NCI-H524 treated with DMSO at 0.1 percent for 48 hours (cell line): ENCODE measurements at places on chromosomes 6 and 20.

DNA sequence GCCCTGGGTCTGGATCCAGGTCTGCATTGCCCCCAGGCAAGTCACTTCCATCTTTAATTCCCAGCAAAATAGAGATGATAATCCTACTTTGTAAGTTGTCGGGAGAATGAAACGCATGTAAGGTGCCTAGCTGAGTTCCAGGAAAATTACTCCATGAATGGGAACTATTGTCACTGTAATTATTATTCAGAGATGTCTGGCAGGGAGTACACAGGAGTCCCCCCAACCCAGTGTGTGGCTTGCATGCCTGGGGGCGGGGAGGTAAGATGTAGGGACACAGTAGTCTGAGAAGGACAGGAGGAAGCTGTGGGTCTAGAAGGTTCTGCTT is 85.4 kb downstream of the CD40 start:
- DNase-seq = no peak

DNA sequence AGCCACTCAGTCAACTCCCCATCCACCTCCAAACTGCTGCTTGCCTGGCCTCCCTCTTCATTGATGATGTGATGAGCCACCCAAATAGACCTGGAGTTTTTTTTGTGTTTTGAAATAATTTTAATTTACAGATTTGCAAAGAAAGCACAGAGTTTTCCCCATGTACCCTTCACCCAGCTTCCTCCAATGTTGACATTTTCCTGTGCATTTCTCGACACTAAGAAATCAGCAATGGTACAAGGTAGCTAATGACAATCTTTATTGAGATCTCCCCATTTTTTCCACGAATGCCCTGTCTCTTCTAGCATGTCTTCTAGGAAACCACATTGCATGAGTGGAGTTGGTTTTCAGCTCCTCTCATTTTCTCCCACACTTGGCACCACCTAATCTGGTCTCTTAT is 30.1 kb downstream of the PPP1R14C start:
- DNase-seq = no peak

- DNase-seq = no peak
Observed at GRCh38 chr6:75489025-75489424, 4.6 kb downstream of the FILIP1 start.

DNA sequence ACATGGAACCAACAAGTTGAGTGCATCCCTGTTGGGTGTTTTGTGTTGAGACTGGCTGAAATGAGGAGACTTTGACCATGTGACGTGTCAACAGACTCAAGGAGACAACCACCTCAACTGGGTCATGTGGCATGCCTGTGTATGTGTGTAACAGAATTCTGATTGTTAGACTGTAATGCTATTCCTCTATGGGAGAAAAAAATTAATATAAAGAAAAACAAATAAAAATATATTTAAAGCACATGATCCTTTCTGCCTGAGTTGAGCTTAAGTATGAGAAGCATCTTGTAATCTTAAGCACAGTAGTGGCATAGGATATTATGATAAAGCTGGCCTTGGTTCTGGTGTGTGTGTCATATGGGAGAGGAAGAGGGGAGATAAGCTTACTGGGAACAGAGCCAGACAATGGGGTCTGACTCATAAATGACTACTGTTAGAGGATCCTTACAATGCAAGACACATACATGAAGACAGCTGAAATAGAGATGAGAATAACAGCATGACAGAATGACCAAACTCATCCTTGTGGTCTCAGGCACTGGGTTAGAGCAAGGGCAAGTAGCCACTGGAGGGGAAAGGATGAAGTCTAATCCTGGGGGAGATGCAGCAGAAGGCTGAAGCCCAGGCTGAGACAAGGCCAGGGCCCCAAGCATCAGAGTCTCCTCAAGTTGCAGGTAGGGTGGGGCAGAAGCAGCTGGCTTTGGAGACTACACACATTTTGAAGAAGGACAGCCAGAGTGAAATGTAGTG is 9.2 kb downstream of the TP53INP2 start:
- peak; percentile 56 for DNase-seq

DNA sequence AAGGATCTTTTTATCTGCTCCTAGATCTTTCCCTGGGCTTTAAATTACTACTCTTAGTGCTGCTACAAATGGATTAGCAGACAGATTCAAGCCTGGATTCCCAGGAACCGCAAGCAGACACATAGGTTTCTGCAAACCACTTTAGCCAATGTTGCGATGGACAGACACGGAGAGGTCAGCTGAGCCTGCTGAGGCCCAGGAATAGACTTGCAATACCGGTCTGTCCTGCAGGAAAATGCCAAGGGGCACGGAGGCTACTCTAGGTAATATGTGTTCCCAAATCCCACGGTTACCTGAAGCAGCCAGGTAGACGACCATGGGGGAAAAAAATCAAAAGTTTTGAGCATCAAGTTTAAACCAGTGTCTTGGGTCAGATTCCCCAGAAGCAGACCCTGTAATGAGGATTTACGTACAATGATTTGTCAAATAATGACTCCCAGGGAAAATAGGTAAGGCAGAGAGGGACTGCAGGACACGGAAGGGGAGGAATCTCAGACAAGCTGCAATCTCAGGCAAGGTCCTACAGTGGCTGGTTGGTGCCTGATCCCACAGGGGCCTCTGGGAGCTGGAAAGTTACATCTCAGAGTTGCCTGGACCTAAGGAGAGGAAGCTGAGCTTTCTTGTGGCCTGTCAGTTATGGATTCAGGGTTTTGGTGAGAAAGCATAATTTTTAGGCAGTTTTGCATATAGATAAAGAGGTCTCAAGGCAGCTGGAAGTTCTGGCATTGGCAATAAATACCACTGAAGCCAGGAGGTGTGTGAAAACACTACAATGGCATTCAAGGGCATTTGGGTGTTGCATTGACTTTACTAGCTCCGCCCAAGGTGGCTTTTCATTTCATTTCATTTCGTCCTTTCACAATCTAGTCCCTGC is 12.5 kb downstream of the OTOR start:
- DNase-seq = no peak

GRCh38 chr6:157223021-157223430 is 100.3 kb downstream of the TMEM242 start:
- DNase-seq = no peak

- no peak for DNase-seq
Observed at GRCh38 chr20:43961541-43962471, 47.2 kb downstream of the TOX2 start.

DNA sequence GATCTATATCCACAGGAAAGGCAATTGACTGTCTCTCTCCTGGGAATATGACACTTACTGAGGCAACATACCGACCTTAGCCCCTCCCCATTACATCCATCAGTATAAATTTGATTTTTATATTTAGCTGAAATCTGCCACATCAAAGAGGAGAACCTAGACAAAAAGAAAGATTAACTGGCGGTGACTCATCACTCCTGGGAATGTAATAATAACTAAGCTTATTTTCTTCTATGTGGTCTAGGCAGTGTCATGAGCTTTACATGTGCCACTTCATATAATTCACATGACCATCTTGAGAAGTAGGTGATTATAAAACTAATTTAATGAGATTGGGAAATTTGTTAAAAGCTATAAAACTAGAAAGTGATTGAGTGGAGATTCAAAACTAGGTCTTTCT is 520.0 kb upstream of the HS3ST5 start:
- DNase-seq = no peak

- no peak for DNase-seq
Observed at GRCh38 chr6:132214716-132215115, 186.6 kb downstream of the MOXD1 start.

DNA sequence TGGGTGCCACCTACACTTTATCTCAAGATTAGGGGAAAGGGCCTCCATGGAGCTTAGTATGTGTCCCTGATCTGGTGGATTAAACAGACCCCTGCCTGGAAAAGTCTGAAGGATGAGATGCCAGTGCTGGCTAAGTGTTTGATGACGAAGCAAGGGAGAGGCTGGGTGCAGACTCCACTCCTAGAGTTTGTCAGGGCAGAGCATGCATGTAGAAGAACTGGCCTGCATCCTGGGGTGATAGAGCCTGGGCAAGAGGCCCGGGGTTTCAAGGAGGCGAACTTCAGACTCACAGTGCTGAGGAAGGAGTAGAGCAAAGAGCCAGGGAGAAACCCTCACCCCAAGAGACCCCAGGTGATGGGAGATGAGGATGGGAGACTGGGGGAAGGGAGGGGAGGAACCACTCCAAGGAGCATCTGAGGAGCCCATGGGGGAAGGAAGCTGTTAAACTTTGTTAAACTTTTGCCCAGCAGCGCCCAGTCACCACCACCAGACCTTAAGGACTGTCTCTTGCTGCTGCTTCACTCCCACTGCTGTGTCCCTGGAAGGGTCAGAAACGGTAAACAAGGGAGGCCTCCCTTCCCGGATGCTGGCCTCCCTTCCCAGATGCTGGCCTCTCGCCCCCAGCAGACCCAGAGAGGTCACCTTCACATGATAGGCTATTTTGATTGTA is 61.6 kb downstream of the RPRD1B start:
- DNase-seq = no peak

DNA sequence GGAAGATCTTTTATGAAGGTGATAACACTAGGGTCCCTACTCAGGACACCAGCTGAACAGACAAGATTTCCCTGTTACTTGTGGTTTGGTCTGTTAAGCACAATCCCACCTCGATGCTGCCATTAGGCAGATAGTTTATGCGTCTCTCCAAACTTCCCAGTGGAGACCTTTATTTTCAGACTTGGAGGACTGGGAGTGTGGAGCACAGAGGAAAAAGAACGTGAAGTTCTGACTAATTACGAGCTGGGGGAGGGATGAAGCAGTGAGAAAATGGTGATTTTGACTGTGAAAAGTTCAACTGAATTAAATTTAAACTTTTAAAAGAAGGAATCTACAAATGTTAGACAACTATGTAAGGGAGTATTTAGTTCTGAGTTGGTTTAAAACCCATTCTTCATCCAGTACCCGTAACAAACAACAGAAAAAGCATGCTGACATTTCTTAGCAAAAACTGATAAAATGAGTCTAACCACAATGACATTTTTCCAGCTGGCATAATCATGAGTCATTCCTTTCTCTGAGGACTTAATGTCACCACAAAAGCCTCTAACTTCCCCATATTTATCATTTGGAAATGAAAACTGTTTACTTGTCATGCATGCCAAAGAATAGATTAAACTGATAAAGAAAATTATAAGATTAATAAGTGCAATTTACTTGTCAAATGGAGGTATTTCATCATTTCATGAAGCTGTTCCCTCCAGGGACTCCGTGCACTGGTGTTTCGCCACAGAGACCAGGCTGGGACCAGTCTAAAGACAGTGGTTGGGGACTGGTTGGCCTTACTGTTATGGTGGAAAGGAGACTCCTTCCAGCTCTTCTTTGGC is 113.3 kb upstream of the SSTR4 start:
- no peak for DNase-seq

- no peak for DNase-seq
Observed at GRCh38 chr6:134853111-134854055, 96.5 kb downstream of the ALDH8A1 start.

- no peak for DNase-seq
Observed at GRCh38 chr6:138107078-138107751, at the start of gene PERP. TSS of gene PERP (minus strand) at chr6:138107419. CDS start at chr6:138107340, 79 bp downstream.

GRCh38 chr6:139364302-139364981 is 10.0 kb downstream of the CITED2 start:
- DNase-seq = peak; percentile 39

DNA sequence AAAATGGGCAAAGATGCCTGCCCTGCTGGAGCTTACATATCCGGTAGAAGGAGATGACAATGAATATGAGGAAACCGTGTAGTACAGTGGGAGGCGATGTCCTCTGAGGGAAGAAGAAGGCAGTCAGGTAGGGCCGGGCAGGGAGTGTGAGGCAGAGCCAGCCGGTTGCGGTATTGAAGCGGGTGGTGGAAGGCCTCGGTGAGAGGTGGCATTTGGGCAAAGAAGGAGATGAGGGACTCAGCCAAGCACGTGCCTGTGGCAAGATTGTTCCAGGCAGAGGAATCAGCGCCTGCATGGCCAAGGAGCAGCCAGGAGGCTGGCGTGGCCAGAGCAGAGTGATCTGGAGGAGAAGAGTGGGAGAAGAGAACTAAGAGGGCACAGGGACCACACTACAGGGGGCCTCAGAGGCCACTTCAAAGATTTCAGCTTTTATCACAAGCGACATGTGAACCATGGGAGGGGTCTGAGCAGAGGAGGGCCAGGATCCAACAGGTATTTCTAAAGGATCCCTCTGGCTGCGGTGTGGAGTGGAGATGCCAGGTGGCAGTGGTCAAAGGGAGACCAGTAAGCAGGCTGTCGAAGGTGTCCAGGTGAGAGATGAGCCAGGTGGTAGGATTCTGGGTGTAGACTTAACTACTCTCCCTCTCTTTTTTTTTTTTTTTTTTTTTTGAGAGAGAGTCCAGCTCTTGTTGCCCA is 13.8 kb downstream of the MDFI start:
- no peak for DNase-seq

GRCh38 chr6:109791301-109791700 is 100.2 kb downstream of the FIG4 start:
- no peak for DNase-seq

GRCh38 chr6:101909366-101909765 is 515.9 kb downstream of the GRIK2 start:
- no peak for DNase-seq

DNA sequence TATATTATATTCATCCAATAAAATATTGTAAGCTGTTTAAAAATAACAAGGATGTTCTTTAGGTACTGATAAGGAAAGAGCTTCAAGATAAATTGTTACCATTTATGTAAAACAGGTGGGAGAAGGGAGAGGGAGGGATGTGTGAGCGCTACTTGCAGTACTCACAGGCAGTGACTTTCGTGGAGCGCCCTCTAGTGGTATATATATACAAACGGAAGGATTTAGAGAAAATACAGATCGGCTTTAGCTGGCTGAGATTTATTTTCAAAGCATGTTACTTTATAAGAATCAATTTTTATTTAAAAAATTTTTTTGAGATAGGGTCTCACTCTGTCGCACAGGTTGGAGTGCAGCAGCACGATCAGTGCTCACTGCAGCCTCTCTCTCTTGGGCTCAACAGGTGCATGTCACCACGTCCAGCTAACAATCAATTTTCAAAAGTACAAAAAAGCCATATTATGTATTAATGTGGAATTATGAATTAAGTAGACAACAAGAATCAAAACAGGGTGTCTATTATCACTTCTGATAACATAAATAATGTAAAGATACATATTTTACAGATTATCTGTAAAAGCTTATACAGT is 3.3 kb upstream of the MOG start:
- DNase-seq = peak; percentile 25

GRCh38 chr6:149140137-149140909 is 177.2 kb upstream of the TAB2 start:
- DNase-seq = no peak

DNA sequence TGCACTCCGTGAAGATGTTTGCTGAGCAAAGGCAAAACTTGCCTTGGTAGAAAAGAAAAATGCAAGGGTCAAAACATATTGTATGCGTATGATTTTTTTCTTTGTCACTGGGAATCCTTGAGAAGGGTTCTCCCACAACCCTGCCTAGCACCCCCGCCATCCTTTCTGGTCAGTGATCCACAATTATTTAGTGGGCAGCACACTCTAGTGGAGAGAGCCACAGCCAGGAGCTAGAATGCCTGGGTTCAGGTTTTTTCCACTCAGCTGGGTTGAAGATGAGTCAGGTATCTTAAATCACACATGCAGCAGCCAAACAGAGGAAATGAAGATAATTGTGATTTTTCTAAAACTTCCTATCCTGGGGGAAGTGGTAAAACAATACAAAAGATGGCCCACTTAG is 243.1 kb downstream of the PKHD1 start:
- DNase-seq = no peak

- DNase-seq = no peak
Observed at GRCh38 chr6:143140767-143141166, 80.1 kb downstream of the AIG1 start.
